ENCODE measurements at places on chromosomes 1 and 21. TPM values are rescaled to one million over a fixed set of nuclear protein-coding genes. Genes with fewer than 3 reads are reported as not detected.
A peak's percentile ranks its signal among the peaks of the same experiment; 100 is the strongest.

GRCh38 chr1:117573386-117574023 is 32.3 kb upstream of the TENT5C start:
- DNase-seq = peak; percentile 27

DNA sequence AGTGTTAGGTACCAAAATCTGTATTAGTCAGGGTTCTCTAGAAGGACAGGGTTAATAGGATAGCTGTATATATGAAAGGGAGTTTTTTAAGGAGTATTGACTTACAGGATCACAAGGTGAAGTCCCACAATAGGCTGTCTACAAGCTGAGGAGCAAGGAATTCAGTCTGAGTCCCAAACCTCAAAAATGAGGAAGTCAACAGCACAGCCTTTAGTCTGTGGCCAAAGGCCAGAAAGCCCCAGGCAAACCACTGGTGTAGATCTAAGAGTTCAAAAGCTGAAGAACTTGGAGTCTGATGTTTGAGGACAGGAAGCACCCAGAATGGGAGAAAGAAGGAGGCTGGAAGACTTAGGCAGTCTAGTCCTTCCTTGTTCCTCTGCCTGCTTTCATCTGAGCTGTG is 487.5 kb upstream of the CHRM3 start:
- peak; percentile 71 for DNase-seq

DNA sequence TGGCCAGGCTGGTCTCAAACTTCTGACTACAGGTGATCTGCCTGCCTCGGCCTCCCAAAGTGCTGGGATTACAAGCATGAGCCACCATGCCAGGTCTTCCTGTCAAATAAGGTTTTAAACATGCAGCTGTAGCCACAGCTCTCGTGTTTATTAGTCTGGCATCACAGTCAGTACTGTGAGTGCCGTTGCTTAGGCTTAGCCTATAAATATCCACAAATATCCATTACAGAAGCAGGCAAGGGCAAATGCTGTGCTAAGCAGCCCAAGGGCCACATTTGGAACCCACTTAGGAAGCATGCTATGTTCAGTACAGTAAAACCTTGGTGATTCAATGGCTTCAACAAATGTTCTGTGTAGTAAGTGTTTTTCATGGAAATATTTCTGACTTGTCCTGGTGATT is 75.9 kb downstream of the KIF1B start:
- no peak for DNase-seq

DNA sequence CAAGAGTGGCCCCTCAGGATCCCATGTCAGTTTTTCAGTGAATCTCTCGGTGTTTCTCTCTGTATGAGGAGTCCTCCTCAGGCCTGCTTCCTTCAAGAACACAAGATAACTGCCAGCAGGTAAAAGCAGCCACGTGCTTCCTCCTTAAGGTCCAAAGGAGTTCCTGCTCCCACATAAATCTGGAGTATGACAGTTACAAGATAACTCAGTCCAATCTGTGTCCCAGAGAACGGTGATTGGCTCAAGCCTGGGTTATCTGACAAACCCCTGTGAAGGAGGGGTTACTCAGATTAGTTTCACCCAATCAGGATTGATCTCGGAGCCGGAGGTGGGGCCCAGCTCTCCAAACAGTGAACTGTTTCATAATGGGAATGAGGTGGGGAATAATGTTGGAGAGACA is 5.8 kb upstream of the ANKRD13C start:
- no peak for DNase-seq

- no peak for DNase-seq
Measured at GRCh38 chr21:44438531-44439210, 16.6 kb upstream of the LRRC3 start.

- no peak for DNase-seq
Measured at GRCh38 chr1:169604781-169605560, 18.7 kb upstream of the F5 start.

GRCh38 chr1:26452459-26453183 is 19.6 kb upstream of the HMGN2 start:
- no peak for DNase-seq

GRCh38 chr1:151545542-151545941 is 5.4 kb downstream of the TUFT1 start:
- no peak for DNase-seq

DNA sequence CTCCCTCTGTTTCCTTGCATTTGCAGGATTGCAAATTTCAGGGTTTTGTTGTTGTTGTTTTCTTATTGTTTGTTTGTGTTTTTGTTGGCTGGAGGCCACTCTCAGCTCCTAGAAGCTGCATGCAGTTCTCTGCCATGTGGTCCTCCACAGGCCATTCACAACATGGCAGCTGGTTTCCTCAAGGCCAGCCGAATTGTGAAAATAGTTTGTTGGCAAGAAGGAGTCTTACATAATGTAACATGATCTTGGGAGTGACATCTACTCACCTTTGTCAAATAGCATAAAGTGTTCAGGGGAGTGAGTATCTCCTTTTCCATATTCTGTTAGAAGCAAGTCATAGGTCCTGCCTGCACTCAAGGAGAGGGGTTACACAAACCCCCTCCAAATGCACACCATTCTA is 10.6 kb upstream of the UAP1 start:
- DNase-seq = peak; percentile 26

GRCh38 chr21:36029309-36029708 is 31.0 kb downstream of the SETD4 start:
- no peak for DNase-seq

- DNase-seq = no peak
Measured at GRCh38 chr1:84724128-84724860, 34.0 kb upstream of the SSX2IP start.

- DNase-seq = no peak
Measured at GRCh38 chr1:84795213-84795612, 97.8 kb downstream of the LPAR3 start.

Gene MSH4
- total RNA-seq = 0.51 TPM

Gene TP73
- total RNA-seq = under 0.01 TPM

Gene TNFAIP8L2
- total RNA-seq = not detected

Gene DNASE2B
- not detected for total RNA-seq

Gene TMEM82
- not detected for total RNA-seq

Gene LIN28A
- total RNA-seq = not detected

Gene TBX15
- not detected for total RNA-seq

Gene KRTAP13-2
- not detected for total RNA-seq

Gene LCE1F
- not detected for total RNA-seq

Gene AADACL4
- total RNA-seq = not detected

Gene TMEM234
- total RNA-seq = 18.3 TPM

Gene C8A
- total RNA-seq = not detected

Gene LDLRAD1
- 0.26 TPM for total RNA-seq
